HFFc6 (cell line): ENCODE measurements at places on chromosomes 3 and 15.
A peak's percentile ranks its signal among the peaks of the same experiment; 100 is the strongest.

- no peak for DNase-seq
Observed at GRCh38 chr3:192864941-192865340, 52.7 kb downstream of the MB21D2 start.

GRCh38 chr3:68288085-68288484, 633.7 kb upstream of the SUCLG2 start:
- DNase-seq: no peak

GRCh38 chr3:112767177-112767576, 79.5 kb downstream of the CD200R1L start:
- no peak for DNase-seq

GRCh38 chr3:97421565-97421964, 343.0 kb upstream of the ARL6 start:
- DNase-seq: no peak

GRCh38 chr3:3666664-3667063, 132.6 kb upstream of the LRRN1 start:
- DNase-seq: no peak

DNA sequence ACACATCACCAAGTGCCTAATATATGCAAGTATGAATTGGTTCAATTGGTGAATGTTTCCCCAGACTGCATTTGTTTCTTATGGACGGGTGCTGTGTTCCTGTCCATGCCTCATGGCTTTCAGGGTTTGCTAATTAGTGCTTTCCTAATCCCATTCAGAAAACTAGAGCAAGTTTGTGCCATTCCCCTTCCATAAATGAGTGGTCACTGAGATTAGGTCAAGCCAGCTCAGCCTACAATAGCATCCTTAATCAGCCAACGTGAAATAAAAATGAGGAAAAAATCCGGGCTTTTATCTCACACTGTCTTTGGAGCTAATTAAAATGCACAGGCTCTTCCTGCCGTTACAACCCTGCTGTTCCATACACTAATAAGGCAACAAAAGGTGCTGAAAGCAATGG, 788.8 kb downstream of the ROBO1 start:
- no peak for DNase-seq

DNA sequence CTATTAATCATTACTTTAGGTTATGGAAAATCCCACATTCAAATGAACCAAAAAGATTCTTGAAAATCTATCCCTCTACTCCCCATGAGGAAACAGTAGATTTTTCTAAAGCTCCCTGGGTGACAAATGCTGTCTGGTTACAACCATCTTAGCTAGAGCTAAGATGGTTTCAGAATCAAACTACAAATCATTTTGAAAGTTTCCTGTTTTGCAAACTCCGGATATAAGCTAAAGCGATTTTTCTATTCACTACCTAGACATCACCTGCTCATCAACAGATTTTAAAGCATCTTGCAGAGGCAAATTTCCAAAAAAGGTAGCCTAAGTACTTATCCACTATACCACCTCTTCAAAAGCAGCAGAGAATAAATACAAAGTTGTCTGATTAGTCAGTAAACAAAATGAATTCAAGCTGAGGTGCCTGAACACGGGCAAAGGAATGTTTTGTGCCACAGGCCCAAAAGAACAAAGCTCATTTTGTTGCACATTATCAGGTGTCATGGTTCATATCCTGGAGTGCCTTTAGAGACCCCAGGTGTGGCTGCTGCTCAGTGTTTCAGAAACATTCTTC, 204.9 kb downstream of the TNIK start:
- DNase-seq: no peak

DNA sequence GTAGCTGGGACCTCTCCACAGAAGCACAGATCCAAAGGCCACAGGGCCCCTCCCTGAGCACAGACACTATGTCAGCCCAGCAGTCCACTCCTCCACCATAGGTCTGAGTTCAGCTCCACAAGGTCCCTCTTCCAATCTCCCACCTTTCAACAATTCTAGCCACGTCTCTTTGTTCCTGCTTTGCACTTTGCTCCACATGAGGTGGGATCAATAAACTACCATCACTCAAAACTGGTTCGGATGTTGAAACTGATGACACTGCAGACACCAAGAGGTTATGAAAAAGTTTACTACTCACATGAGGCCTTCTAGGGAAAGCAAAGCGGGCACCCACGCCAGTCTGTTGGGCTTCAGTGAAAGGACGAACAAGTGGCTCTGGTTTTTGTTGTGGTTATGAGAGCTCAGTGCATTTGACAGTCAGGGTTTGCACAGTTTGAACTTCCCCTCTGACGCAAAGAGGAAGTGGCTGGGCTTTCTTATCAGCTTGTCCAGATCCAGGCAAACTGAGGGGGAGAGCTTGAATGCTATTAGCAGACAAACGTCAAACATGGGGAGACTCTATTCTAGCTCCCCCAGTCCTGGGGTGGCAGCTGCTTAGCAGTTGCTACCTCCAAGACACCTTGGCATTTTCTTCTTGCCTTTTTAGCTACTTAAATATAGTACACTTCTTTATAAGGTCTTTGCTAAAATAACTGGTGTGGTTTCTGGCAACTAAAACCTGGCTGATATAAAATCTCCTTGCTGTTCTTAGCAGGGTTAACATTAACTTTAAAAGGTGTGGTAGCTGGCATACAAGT, 37.8 kb downstream of the ZNF445 start:
- no peak for DNase-seq

- DNase-seq: peak; percentile 99
Observed at GRCh38 chr3:147298511-147298982, 107.8 kb downstream of the ZIC4 start.

- peak; percentile 31 for DNase-seq
Observed at GRCh38 chr3:71916747-71917369, 131.9 kb upstream of the PROK2 start.

GRCh38 chr3:143831208-143831607, 17.1 kb downstream of the SLC9A9 start:
- DNase-seq: no peak

GRCh38 chr15:88282614-88283013, 26.1 kb upstream of the NTRK3 start:
- DNase-seq: no peak

GRCh38 chr15:71003319-71003718, 110.7 kb downstream of the LRRC49 start:
- peak; percentile 4 for DNase-seq
